ENCODE measurements at places on chromosomes 5 and 9.

GRCh38 chr9:113875459-113876150 is 504 bp upstream of the ZNF618 start:
- no peak for DNase-seq

GRCh38 chr5:107517185-107518033 is 153.3 kb downstream of the EFNA5 start:
- no peak for DNase-seq

- no peak for DNase-seq
Measured at GRCh38 chr5:120806202-120806601, 342.1 kb downstream of the PRR16 start.

GRCh38 chr5:149445739-149446369 is 66.8 kb upstream of the IL17B start:
- DNase-seq, result peak; percentile 51

DNA sequence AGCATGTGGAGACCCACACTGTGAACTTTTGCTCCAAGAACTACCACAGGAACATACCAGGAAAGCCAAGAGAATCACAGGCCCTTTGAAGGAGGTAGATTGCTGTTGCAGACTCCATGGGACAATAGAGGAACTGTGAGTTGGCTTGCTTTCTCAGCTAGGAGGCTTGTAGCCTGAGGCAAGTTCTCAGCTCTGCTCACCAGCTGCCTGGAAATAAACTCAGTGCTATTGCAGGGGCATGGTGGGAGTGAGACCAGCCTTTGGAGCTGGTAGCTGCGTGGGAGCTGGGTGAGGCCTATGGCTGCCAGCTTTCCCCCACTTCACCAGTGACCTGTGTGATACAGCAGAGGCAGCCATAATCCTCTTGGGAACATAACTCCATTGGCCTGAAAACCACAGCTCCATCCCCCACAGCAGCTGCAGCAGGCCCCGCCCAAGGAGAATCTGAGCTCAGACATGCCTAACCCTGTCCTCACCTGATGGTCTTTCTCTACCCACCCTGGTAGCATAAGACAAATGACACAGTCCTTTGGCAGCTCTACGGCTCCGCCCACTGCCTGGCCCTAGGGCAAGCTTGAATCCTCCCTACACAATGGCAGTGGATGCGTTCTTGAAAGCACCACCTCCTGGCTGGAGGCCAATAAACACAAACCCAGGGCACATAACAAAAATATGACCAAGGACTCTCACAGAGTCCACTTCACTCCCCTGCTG is 389.5 kb downstream of the KIF4B start:
- no peak for DNase-seq

GRCh38 chr5:14153071-14153864 is 10.1 kb downstream of the TRIO start:
- DNase-seq, result no peak

GRCh38 chr9:129330711-129331492 is 152.8 kb upstream of the IER5L start:
- no peak for DNase-seq
